ENCODE measurements at places on chromosomes 2 and 18. TPM values are rescaled to one million over a fixed set of nuclear protein-coding genes. Genes with fewer than 3 reads are reported as not detected.

DNA sequence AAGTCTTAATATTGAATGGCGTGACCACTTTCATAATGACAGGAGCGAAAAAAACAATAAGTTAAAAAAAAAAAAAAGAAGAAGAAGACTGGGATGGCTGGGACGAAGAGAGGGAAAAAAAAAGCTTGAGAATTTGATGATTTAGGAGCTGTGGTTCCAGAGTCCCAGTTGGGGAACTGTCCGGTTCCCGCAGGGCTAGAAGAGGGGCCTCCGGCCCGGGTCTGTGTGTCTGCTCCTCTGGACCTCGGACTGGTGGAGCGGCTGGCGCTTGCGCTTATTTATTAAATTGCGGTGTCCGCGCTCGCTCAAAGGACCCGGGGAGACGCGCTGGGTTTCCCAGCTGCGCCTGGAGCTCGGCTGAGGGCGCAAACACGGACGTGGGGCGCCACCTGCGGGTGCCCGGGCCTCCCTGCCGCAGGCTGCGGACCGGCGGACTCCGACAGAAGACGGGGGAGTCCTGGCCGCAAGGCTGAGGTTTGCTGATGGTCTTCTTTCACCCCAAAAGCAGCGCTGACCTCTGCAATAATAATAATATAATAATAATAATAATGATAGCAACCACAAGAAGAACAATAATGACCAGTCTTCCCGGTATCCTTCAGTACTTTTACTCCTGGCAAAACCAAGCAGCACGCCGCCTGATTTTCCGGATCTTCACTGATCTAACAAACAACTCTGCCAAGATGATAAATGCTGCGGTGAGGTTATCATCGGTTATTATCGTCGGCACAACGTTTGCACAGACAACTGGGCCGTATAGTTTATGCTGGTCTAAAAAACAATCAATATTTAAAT, at the start of gene CBLN2:
Gene CBLN2, minus strand, starts transcription at position 251 of the 795 bp plus-strand sequence. CDS start 2,182 bp downstream, outside the sequence.
- DNase-seq = peak; percentile 68

GRCh38 chr2:238169708-238170251, 11.0 kb downstream of the ERFE start:
- no peak for DNase-seq

DNA sequence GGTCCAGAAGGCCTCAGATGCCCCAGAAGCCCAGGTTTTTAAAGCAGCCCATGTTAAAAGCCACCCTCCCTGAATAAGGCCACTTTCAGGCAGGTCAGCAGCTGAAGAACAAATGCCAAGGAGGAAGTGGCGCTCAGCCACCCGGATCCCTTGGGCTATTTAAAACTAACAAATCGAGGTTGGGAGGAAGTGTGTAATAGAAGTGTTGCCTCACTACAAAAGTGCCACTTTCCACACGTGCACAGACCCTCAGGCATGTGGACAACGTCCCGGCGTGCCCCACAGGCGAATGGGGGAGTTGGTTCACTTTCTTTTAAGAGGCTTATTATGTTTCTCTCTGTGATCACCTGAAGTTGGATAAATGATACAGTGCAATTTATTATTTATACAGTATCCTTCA, 173.8 kb upstream of the SALL3 start:
- peak; percentile 78 for DNase-seq

GRCh38 chr2:221851531-221852045, 279.5 kb upstream of the EPHA4 start:
- no peak for DNase-seq

GRCh38 chr2:158965107-158965506, 3.3 kb upstream of the TANC1 start:
- no peak for DNase-seq

- DNase-seq = peak; percentile 43
Observed at GRCh38 chr2:109028277-109028676, 39.3 kb upstream of the EDAR start.

- DNase-seq = no peak
Observed at GRCh38 chr2:27735263-27735904, 36.1 kb upstream of the MRPL33 start.

DNA sequence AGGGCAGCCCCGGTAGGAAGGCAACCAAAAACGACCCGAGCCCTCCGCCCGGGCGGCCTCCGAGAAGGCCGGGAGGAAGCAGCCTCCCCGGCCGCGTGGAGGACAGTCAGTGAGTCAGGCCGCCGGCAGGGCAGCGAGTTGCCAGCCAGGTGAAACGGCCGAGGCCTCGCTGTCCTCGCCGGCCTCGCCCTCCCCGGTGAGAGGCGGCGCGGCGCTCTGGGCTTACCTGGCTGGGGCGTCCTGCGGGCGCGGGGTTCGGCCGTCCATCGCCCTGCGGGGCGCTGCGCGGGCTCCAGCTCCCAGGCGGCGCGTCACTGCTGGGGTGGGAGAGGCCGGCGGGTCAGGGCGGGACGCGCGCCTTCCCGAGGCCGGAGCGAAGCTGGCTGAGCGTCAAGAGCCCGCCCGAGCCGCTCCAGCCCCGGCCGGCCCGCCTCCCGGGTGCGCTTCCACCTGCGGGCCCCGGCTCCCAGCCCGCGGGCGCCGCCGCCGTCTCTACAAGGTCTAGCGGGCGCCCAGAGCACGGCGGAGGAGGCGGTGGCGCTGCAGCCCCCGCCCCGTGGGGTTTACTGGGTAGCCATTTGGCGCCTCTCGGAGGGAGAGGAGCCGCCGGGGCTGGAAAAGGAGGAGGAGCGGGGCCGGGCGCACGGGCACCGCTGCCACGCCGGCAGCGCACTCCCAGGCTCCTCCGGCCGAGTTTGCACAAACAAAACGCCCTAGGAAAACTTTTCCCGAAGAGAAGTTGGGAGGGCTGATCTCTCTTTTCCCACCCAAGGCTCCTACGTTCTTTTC, 499 bp downstream of the COBLL1 start:
- peak; percentile 44 for DNase-seq

GRCh38 chr2:238105506-238106338, 5.6 kb downstream of the ESPNL start:
- DNase-seq = no peak

DNA sequence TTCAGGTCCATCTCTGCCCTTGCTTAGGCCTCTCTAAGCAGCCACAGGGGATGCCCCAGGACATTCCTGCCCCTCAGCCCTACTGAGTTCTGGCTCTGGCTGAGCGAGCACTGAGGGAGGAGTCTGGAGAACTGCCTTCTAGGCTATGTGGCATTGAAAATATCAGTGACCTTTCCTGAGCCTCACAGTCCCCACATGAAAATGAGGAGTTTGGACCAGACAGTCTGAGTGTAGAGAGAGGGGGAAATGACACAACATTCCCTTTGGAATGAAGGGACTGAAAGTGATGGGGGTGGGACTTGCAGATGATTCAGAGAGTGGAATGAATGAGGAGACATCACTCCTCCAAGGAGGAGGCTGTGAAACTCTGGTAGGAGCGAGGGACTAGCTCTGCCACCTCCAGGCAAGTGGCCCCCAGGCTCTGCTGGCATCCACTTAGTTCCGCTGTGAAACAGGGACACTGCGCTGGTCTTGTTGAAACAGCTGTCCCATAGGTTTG, 8.0 kb downstream of the TNS1 start:
- DNase-seq = no peak

GRCh38 chr2:178731300-178731699, 75.9 kb downstream of the TTN start:
- DNase-seq = no peak

DNA sequence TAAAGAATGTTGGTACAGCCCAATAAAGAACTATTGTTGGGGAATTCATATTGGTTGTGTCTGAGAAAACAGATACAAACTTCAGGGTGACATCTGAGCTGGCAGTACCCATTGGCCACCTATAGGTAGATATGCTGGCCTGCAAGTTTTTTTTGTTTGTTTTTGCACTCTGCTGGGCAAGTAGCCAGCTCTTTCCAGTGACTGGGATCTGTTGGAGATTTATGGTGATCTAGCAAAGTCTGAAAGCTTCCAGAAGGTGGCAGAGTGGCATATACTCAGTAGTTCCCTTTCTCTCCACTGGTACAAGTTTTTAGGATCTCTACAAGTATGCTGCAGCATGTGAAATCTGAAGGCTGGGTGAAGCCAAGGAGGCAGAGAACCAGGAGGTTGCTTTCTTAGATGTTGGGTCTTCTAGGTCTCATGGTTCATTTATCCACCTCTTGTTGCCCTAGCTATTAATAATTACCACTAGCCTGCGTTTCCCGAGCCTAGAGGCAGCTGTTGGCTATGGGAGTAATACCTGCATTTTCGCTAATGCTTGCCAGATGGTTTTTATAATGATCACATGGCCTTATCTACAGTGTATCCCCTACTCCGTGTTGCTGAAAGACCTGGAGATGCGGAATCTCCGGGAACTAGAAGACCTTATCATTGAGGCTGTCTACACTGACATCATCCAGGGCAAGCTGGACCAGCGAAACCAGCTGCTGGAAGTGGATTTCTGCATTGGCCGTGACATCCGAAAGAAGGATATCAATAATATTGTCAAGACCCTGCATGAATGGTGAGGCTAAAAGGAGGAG, 9.5 kb downstream of the COPS7B start:
- DNase-seq = peak; percentile 55

- DNase-seq = no peak
Observed at GRCh38 chr18:49029628-49030027, 78.9 kb upstream of the SMAD7 start.

- DNase-seq = no peak
Observed at GRCh38 chr2:123453046-123453700, 571.9 kb upstream of the CNTNAP5 start.

DNA sequence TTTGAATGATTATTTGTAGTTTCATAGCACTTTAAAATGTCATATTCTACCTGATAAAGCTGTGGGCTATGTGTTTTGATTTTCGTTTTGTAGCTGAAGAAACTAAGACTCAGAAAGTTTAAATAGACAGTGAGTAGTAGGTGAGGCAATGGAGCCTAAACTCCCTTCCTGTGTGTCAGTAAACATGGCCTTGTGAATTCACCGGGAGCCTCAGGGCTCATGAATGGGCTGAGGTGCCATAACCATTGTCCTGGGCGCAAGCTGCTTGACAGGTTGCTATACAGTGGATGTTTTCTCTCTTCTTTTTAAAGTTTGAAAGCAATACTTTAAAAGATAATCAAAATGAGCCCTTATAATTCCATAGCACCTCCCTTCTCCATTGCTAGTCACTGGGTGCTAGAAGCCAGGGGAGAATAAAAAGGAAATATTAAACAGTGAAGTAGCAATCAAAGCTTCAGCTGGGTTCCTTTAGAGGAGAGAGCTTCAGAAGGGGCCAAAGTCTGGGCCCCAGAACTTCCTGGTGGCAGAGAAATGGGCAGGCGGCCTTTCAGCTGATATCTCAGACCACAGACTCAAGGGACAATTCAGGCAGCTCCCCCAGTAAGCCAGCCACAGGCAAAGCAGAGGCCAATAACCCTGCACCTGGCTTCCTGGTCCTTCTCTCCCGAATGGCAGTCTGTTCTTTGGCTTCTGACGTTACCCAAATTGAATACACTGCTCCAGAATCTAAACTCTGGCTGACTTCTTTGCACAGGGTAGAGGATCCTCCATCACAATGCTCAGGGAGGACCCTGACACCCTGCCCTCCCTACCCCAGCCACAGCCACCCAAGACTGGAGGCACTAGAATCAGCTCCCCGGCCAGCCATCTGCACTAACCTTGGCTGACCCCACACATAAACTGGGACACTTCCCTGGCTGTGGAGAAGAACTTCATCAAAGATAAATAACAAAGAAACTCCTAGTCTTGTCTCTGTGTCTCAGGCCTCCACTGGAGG, 51.8 kb upstream of the NPAS2 start:
- no peak for DNase-seq

DNA sequence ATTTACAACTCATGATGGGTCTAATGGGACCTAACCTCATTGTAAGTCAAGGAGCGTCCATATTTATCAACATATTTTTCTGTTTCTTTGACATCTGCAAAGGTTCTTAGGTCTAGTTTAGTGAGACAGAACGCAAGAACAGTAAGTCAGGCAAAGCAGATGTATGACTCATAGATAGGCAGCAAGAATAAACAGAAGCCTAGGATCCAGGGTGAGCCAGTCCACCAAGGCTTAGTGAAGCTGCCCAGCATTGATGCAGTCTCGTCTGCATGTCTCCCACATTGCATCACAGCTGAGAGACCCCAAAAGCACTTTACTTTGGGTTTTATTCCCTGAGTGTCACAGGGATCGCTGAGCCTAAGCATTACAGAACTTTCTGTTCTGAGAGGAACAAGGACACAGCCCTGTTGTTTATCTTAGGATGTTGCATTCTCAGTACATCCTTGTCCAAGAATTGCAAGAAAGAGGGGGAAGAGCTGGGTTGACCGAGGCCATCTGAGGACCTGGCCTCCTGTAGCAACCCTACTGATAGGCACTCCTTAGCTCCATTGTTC, 29.6 kb upstream of the TMEM177 start:
- no peak for DNase-seq

DNA sequence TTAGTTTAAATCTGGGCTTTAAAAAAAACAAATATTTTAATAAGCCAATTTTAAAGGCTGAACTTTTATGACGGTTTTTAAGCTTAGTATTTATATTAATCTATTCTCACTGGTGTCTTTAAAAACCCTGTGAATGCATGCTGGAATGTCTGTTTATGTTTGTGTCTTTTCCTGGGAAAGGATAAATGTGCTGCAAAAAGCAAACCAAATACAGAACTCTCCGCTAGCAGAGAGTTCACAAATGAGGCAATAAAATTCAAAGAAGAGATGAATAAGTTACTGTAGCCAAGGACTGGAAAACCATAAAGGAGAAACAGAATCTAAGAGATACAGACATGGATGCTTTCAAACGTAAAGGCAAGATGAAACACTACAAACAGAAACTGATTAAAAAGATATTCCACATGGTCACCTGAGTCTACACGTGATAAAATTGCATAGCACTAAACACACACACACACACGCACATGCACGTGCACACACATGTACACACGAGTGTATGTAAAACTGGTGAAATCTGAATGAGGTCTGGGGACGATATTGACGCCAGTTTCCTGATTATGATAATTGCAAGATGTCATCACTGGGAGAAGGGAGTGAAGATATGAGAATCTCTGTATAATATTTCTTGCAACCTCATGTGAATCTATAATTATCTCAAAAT, 4.5 kb downstream of the TWIST2 start:
- DNase-seq = no peak

DNA sequence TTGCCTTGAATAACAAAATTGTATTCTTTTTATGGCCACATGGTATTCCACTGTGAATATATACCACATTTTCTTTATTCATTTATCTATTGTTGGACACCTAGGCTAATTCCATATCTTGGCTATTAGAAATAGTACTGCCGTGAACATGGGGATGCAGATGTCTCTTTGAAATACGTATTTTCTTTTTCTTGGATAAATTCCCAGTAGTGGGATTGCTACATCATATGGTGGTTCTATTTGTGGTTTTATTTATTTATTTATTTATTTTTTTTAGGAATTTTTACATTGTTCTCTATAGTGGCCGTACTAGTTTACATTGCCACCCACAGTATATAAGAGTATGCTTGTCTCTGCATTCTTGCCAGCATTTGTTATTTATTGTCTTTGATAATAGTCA, 679.8 kb upstream of the NRXN1 start:
- DNase-seq = no peak

GRCh38 chr2:154386186-154386585, 312.3 kb upstream of the KCNJ3 start:
- DNase-seq = no peak

GRCh38 chr2:11865378-11865777, 118.9 kb downstream of the LPIN1 start:
- DNase-seq = no peak

The SLC38A11 gene
- not detected for total RNA-seq

The DUSP19 gene
- 0.04 TPM for total RNA-seq

The TTC21B gene
- 47.8 TPM for total RNA-seq

The CCBE1 gene
- not detected for total RNA-seq

The GFPT1 gene
- total RNA-seq = 15.2 TPM

The OTOF gene
- 0.07 TPM for total RNA-seq

The TMEM87B gene
- total RNA-seq = 12.8 TPM

The TXNDC2 gene
- total RNA-seq = not detected

Measured in Karpas-422 (cell line).